ENCODE measurements at places on chromosomes 7 and 10.

DNA sequence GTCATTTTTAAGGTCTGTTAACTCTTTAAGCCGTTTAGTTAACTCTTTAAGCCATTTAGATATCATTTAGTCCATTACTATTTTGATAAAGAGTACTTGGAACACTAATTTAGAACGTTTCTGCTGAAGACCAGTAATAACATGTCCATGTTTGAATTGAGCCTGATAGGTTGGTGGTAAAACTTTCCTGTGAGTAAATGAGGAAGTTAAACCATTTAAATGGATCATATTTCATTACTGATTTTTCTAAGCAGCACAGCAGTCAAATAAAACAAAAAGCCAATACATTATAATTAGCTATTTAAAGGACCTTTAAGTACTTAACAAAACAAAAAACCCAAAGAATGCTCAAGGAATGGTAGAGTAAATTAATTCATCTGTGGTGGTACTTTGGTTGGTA, 29.4 kb downstream of the PHTF2 start:
- no peak for DNase-seq

DNA sequence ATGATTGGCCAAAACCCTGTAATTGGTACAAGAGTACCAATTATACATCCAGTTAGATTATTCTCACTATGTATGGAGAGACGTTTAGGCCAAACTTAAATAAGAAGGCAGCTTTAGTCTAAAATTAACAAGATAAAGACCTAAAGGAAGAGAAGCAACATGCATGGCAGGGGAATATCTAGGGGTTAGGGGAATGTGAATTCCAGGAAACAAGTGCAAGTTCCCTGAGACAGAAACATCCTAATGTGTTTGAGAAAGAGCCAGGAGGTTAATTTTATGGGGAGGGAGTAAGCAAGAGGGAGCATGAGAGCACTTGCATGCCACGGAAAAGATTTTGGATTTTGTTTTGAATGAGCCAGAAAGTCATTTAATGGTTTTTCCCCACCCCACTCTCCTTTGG, 39.6 kb upstream of the CCDC6 start:
- DNase-seq = no peak

GRCh38 chr10:30821994-30822692, 192.6 kb upstream of the LYZL2 start:
- peak; percentile 36 for DNase-seq

DNA sequence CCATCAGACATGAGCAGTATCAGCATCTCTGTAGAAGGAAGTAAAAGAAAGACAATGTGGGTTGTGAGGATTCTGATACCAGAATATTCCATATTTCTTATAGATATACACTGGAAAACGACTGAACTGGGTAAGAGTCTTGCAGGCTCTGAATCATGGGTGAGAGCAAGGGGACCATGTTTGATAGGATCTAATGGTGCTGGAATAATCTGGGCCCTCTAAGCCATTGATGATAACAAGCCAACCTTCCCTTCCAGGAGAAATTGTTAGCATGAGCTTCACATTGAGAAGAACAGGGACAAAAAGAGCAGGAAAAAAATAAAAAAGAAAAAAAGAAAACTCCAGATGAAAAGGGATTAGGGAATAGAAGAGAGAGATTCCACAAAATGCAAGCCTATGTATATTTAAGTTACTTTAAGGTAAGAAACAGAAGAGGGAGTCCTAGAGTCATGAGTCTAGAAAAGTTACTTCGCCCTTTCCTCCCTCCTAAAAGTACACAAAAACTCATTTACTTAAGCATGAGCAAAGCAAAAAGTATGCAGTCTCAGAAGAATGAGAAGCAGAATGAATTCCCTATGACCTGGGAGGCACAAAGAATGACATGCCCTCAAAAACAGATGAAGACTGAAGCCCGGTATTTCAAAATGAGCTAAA, 181.9 kb downstream of the TMEM26 start:
- peak; percentile 80 for DNase-seq

DNA sequence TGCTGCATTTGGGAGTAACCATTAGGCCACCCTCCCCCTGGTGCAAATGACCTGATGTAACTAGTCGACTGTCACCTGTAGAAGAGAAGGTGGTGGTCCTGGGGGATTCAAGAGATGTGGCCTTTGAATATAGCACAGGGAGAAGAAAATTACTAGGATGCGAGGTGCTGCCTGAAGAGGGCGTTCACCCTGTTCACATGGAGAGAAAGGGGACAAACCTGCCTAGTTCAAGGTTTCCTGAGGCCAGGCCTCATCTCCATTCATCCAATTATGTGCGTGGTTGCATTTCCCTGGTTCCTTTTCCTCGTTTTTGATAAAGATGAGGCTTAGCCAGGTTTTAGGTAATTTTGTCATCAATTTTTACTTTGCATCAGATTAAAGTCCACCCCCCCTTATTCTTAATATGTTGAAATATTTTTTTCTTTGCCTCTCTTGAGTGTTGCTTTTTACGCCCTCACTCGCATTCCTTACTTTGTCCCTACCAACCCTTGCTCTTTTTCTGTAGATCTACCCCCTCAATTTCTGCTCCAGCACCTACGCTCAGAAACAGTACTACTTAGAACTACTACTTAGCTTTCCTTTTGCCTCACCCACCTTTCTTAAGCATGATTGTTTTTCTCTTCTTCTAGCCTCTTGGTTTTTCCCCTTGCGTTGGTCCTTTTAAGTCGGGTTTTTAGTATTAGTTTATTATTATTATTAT, 13.7 kb downstream of the CLCN1 start:
- no peak for DNase-seq

DNA sequence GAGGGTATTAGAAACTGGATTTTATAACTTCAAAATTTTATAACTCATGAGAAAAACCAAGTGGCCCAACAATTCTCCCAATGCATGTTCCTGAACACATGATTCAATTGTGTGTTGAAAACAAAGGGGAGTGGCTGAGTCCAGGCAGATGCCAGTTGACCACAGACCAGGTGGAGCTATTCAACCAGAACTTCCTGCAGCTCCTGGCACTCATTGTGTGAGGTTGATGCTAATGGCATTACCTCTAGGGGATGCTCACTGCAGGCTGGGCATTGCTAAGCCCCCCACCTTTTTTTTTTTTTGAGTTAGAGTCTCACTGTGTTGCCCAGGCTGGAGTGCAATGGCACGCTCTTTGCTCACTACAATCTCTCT, 20.3 kb downstream of the MYOF start:
- DNase-seq = peak; percentile 48

- no peak for DNase-seq
Observed at GRCh38 chr7:18844735-18845134, 272.7 kb downstream of the TWIST1 start.

- DNase-seq = no peak
Observed at GRCh38 chr7:28123752-28124151, 56.8 kb downstream of the JAZF1 start.

DNA sequence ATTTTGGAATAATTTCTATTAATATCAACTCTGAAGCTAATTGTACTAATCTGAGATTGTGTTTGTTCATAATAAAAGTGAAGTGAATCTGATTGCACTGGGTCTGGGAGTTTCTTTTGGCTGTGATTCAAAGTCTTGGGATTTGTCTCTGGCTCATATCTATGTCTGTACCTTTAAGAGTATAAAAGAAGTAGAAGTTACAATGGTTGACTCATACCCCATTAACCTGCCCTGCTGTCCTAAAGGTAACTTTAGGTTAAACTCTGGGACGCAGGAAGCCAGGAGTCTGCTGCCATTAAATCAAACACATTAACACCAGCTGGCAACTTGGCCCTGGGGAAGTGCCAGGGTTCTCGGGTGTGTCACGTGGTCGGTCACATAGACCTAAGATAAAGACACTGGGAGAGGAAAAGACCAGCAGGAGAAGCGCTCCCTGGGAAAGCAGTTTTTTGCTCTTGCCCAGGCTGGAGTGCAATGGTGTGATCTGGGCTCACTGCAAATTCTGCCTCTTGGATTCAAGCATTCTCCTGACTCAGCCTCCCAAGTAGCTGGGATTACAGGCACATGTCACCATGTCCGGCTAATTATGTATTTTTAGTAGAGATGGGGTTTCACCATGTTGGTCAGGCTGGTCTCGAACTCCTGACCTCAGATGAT, 17.8 kb downstream of the SCD start:
- DNase-seq = peak; percentile 76

GRCh38 chr7:37255327-37255944, 193.2 kb downstream of the ELMO1 start:
- no peak for DNase-seq

DNA sequence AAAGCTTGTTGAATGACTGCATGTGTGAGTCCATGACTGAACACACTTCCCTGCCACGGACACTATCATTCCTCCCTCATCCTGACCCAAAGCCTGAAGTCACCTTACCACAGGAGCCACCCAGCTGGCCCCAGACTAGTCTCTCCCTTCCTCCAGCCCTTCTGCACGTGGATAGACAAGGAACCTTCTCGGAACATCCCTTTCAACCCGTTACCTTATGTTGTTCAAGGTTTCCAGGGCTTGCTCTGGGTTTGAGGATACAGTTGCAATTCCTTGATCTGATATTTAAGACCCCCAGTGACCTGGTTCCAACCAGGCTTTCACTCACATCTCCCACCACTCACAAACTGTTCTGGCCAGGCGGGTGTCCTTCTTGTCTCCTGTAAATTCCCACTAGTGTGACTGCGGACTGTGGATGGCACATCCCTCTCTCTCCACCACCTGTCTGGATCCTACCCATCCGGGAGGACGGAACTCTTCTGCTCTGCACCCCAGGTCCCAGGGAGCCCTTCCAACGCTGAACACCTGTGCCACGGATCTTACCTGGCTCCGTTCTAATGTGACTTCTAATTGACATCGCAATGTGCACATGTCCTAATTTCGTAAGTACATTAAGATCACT, 62.5 kb downstream of the HIPK2 start:
- DNase-seq = no peak

GRCh38 chr7:43439631-43440401, 143.1 kb upstream of the STK17A start:
- peak; percentile 44 for DNase-seq

DNA sequence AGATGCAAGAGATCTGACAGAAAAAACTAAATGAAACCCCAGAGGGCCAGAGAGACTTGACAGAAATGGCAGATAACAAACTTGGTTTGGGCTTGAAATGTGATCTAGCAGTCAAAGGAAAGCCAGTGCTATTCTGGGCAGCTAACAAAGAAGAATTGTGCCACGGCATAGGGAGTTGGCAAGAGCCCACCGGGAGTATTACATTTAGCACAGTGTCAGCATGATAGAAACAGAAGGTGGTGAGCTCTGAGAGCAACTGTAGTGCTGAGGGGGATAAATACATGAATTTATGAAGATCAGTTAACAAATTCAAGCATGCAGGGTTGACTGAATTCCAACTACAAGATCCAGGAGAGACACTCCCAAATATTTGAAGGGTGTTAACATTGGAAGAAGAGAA, 91.1 kb downstream of the AHCYL2 start:
- no peak for DNase-seq

- no peak for DNase-seq
Observed at GRCh38 chr10:17418249-17418648, 36.1 kb downstream of the ST8SIA6 start.

DNA sequence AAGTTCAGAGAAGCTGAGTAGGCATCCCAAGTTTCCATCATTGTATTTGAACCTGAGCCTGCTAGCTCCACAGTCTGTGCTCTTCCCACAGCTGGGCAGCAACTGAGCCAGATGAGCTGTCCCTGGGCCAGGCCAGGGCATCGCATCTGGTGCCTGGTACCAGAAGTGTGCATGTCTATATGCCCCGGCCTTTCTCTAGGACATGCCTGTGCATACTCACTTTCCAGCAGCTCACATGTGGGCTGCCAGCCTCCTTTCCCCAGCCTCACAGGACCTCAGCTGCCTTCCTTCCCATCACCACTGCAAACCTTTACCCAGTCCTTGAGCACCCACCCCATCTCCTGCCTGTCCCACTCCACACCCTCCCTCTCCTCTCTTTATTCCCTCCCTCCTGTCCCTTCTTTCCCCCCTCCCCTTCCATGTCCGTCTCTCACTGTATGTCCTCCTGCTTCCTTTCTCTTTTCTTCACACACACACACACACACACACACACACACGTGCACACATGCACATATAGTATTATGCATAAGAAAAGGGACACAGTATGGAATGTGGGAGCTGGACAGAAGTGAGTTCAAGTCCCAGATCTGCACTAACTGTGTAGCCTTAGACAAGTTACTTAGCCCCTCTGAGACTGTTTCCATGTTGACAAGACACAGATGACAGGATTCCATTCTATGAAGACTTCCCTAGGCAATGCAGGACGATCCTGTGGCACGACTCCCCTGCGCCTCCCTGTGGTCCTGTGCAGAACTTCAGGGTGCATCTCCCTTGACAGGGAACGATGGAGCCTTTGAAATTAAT, 10.9 kb downstream of the CDHR1 start:
- peak; percentile 6 for DNase-seq

- DNase-seq = no peak
Observed at GRCh38 chr10:12413369-12413711, 64.0 kb downstream of the CAMK1D start.

- DNase-seq = peak; percentile 68
Observed at GRCh38 chr10:133405844-133406527, 12.0 kb downstream of the MTG1 start.

GRCh38 chr7:155745737-155746136, 66.5 kb downstream of the SHH start:
- no peak for DNase-seq

DNA sequence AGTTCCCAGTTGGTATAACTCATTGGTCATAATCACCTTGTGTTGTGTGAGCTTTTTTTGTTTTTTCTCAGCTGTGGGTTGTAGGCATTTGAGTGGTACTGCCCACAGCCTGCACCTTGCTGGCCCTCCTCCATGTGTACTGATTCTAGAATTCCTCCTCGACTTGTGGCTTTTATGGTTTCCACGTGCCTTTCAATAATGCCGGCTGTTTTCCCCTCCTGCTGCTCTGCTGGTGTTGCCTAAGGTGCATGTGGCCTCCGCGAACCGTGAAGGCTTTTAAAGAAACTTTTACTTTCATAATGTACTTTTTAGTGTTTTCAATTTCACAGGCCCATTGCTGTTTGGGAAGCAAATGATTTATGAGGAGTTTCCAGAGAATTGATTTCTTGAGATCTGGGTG, 518.0 kb downstream of the REEP3 start:
- no peak for DNase-seq

DNA sequence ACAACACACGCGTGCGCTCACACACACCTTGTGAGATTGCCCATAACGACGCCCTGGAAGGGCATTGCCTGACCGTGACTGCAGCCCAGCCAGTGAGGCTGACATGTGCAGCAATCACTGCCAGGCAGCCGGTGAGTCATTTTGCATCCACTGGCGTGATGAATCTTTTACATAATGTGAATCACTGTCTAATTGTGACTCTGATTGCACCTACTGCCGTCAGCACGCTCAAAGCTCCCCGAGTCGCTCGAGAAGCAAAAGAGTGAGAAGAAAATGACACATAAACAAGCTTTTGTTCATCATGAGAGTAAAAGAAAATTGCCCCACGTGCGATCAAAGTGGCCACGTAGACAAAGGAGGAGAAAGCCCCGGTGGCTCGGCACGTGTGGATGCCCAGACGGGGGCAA, 117.4 kb upstream of the PFKP start:
- peak; percentile 66 for DNase-seq

DNA sequence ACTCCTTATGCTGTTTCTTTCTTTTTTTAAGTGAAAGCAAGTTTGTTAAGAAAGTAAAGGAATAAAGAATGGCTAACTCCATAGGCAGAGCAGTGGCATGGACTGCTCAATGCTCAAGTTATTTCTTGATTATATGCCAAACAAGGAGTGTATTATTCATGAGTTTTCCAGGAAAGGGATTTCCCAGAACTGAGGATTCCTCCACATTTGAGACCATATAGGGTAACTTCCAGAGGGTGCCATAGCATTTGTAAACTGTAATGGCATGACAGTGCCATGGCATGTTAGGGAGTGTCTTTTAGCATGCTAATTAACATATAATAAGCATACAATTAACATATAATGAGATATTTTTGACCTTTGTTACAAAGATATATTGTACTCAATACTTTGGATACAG, 1034.5 kb upstream of the PHF14 start:
- peak; percentile 1 for DNase-seq

GRCh38 chr7:39909526-39909925, 40.5 kb upstream of the CDK13 start:
- DNase-seq = no peak

Data from fibroblast of skin of abdomen (primary cell).